NCI-H460 (cell line): ENCODE measurements at places on chromosomes 1 and 21. TPM values are rescaled to one million over a fixed set of nuclear protein-coding genes. Genes with fewer than 3 reads are reported as not detected.

The RNF2 gene
- total RNA-seq = 14.1 and 20.0 TPM in 2 replicates

The SH2D2A gene
- 135 TPM in 2 replicates for total RNA-seq

The LAD1 gene
- total RNA-seq = not detected in 2 replicates

The OLIG2 gene
- total RNA-seq = not detected in 2 replicates

The LCE2B gene
- total RNA-seq = not detected in 2 replicates

DNA sequence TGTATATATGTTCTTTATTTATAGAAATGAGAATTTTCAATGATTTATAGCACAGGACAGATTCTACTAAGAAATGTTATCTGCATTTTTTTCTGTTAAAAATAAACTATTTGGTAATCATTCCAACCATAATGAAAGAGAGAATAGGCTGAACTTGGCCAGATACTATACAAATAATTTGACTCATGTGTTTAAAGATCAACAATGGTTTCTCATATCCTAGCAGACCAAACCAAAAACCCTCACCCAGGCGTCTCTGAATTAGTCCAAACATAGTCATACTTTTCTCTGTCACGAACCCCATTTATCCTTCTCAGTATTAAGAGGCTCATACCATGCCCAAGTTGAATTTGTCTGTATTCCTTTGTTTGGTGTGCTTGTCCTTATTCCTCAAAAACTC is 40.3 kb downstream of the RPE65 start:
- no peak for DNase-seq

DNA sequence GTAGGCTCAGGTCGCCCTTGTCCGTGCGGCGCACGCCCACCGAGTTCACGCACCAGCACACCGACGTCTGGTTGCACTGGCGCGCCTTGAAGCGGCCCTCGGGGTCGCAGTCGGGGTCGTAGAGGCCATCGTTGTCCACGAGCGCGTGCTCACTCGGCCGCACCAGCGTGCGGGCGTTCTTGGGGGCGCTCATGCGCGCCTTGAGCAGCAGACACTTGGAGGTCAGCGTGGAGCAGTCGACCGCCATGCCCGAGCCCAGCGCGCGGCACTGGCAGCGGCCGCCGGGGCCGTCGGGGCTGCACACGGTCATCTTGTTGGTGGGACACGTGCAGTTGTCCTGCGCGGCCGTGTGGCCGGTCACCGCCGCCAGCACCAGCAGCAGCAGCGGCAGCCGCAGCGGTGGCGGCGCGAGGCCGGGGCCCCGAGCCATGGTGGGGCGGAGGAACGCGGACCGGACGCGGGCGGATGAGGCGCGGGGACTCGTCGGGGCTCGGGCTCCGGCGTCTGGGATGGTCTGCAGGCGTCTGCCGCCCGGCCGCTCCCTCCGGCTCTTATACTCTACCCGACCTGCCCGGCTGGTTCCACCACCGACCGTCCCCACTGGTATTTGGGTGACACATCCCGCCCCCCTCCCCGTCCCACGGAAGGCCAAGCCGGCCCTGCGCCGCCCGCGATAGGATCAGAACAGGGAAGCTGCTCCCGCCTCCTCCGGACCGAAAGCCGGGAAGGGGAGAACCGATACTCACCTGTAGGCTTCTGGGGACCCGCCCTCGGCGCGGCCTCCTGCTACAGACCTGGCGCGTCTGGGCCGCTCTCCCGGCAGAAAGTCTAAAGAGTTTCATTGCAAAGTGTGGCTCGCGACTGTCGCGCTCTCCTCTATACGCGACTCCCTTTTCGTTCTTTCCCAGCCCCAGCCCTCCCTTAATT is at the start of gene TACSTD2:
TACSTD2 (minus strand) TSS at position 526 of the 927 bp plus-strand sequence; CDS start at position 430, 96 bp downstream.
- DNase-seq = no peak
